ENCODE measurements at places on chromosomes 5 and 9. TPM values are rescaled to one million over a fixed set of nuclear protein-coding genes. Genes with fewer than 3 reads are reported as not detected.

- no peak for DNase-seq
Observed at GRCh38 chr9:83047839-83048775, 14.8 kb downstream of the RASEF start.

DNA sequence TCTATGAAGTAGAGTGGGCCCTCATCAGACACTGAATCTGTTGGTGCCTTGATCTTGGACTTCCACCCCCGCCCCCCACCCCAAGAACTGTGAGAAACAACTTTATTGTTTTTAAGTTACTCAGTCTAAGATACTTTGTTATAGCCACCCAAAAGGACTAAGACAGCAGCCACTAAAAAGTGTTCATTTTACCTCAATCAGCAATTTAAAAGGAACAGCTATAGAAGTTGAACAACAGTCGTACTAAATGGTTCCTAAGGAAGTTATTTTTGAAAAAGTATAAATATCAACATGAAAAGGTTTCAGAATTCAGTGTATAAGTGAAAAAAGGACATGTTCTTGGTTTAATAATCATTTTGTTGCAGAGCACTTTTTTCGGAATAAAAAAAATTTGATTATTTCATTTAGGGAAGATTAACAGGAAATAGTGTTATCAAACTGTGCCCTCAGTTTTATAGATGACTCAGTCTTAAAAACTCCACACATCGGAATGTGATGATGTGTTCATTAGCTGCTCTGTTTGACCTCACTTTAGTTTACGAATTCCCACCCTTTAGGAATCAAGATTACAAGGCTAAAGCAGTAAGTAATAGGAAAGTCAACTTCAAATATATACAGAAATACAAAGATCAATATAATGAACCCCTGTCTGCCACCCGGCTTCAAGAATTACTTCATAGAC is 71.2 kb downstream of the MTAP start:
- DNase-seq, result no peak

SLC34A1 gene
- polyA plus RNA-seq, result 157 TPM

GRCh38 chr5:107230367-107230766 is 440.4 kb downstream of the EFNA5 start:
- DNase-seq, result no peak

GRCh38 chr5:142883025-142883424 is 112.8 kb downstream of the ARHGAP26 start:
- no peak for DNase-seq

- no peak for DNase-seq
Observed at GRCh38 chr5:81728301-81728700, 22.6 kb downstream of the SSBP2 start.

SELENOP gene
- polyA plus RNA-seq, result 581 TPM

GARNL3 gene
- polyA plus RNA-seq, result 13.7 TPM

SLC36A2 gene
- 5.7 TPM for polyA plus RNA-seq

DNA sequence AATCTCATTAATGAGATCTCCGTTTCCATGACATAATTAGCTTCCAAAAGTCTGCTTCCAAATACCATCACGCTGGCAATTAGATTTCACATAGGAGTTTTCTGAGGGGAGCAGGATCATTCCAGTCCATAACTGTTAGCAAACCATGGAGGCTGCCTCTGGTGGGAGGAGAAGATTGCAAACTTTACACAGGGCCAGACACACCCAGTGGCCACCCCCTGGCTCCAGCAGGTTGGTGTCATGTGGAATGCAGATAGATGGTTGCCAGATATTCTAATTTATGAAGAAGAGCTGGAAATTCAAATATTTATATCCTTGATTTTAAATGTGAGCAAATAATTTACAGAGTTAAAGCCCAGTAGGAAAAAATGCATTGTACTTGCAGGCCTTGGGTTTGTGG is 164.2 kb downstream of the ICE1 start:
- DNase-seq, result no peak

GRCh38 chr9:76542360-76542759 is 83.4 kb downstream of the GCNT1 start:
- no peak for DNase-seq

DNA sequence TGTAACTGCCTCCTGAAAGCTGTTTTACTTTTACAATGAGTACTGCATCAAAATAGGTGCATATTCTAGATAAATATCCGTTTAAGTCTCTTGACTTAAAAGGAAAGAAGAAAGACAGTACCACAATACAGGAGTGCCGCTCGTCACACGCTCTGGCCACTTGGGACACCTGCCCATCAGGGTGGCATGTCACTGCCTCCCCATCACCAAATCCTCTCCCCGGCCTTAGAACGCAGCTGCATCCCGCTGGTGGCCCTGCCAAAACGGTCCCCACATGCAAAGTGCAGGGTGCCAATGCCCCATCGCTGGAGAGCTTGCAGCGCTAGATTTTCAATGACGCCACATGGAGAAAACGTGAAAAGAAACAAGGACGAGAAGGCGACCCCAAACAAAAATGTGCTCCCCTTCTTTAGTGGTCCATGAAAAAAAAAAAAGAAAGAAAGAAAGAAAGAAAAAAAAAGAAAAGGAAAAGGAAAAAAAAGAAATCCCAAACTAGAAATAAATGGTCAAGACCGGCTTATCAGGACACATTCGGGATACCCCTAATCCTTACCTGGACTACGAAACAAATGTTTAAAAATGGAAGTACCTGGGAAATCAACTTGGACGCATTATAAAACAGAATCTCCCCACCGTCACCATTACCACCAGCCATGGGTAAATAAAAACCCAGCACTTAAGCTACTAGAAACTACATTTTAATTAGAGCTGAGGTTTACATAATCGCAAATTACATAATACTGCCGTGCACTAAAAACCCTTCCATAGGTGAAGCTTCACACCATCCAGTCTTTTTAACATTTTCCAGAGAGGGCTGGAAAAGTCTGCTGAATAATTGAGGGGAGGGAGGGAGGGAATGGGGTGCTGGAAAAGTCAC is 1.0 kb downstream of the ANKH start:
- no peak for DNase-seq

- DNase-seq, result no peak
Observed at GRCh38 chr9:93258818-93259489, 75.0 kb downstream of the WNK2 start.

LCN9 gene
- polyA plus RNA-seq, result not detected

DNA sequence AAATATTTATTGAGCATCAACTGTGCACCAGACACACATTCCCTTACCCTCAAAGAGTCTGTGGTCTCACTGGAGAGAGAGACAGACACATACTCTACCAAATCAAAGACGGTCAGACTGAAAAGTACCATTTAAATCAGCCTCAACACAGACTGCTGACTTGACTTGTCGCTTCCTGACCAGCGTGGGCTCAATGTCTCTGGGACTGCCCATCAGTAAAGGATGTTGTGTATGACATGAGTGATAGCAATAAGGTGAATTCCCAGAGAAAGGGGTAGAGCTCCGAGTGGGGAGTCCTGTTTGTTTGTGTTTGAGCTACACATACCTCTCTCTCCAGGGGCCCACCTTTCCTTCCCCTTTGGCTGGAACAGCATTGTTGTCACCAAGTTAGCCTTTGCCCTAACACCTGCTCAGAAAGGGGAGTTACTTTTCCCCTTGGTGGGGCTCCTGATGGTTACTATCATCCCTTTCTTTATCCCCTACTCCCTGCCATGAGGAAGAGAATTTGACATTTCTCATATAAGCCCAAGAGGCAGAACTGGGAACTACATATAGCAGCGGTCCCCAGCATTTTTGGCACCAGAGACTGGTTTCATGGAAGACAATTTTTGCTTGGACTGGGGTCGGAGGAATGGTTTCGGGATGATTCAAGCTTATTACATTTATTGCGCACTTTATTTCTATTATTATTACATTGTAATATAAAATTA is 33.9 kb downstream of the NR4A3 start:
- DNase-seq, result no peak

DNA sequence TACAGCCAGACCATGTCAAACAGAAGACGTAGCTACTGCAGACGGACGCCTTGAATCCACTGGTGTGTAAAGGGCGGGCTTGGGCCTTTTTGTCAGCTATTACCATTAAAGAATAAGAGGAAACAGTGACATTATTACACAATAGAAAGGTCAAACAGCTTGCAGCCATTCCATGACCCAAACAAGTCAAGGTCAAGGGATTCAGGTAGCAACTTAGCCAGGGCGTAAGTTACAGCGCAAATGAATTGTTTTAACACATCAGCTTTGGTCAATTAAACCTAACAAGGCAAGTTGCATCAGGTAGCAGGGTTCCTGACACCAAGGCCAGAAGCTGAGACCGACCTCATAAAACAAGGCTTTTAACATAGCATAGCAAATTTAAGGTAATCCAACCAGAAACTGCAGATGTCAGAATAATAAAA is 15.3 kb downstream of the NFIB start:
- no peak for DNase-seq

DNA sequence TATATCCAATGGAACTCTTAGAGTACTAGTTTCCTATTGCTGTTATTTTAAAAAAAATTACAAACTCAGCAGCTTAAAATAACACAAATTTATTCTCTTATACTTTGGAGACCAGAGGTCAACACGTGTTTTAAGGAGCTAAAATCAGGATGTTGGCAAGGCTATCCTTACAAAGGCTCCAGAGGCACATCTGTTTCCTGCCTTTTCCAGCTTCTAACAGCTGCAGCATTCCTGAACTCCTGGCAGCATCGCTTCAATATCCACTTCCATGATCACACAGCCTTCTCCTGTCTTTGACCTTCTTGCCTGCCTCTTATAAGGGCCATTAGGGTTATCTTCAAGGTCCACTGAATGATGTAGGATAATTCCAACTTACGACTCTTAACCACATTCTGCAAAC is 92.2 kb upstream of the CCNG1 start:
- no peak for DNase-seq
